ENCODE measurements at places on chromosomes 4 and X.

- no peak for DNase-seq
Observed at GRCh38 chrX:31233941-31234496, 162.2 kb upstream of the FTHL17 start.

GRCh38 chr4:189071241-189071640 lies 869.4 kb upstream of the FRG1 start:
- DNase-seq, result no peak

DNA sequence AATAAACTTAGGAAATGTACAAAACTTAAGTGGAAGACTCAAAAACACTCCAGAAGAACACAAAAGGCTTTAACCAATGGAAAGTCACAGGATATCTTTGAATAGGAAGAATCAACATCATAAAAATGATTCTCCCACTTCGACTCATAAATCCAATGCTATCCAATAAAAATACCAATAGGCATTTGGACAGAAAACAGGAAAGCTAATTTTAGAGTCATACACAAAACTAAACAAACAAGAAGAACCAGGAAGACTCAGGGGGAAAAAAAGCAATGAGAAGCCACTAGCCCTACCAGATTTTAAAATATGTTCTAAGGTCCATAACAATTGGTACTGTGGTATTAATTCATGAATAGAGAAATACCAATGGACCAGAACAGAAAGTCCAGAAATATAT lies 28.2 kb downstream of the SLC9A7 start:
- no peak for DNase-seq

DNA sequence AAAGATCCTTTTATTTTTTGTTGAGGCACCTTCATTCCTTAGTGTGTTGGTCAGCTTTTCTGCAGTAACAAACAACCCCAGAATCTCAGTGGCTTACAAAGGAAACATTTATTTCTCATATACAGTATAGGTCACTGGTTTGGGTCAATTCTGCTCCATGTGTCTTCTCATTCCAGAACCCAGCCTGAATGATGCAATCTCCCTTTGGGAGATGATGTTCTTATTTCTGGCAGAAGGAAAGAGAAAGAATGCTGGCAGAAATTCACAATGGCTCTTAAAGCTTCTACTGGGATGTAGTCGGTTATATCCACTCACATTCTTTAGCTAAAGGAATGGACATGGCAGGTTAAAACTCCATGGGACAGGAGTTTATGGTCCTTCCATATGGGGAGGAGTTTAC lies 42.3 kb downstream of the IDS start:
- DNase-seq, result no peak

DNA sequence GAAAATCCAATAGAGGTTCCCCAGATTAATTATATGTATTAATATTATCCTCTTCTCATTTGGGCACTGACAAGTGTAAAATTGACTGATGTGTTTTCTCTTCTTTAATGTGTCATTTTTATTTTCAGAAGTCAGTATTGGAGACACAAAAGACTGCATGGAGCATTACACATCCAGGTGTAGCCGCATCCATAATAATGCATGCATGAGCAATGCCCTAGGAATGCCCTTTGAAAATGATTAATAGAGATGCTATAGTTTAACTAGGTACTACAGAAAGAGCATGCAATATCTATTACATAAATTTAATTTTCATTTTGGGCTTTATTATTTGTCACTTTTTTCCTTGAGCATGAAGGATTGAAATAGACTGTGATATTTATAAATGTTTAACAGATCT lies 509.9 kb downstream of the SPOCK3 start:
- DNase-seq, result no peak

- no peak for DNase-seq
Observed at GRCh38 chr4:6620891-6621555, 19.5 kb upstream of the MRFAP1 start.

- DNase-seq, result no peak
Observed at GRCh38 chrX:40068048-40068447, 29.7 kb downstream of the BCOR start.

DNA sequence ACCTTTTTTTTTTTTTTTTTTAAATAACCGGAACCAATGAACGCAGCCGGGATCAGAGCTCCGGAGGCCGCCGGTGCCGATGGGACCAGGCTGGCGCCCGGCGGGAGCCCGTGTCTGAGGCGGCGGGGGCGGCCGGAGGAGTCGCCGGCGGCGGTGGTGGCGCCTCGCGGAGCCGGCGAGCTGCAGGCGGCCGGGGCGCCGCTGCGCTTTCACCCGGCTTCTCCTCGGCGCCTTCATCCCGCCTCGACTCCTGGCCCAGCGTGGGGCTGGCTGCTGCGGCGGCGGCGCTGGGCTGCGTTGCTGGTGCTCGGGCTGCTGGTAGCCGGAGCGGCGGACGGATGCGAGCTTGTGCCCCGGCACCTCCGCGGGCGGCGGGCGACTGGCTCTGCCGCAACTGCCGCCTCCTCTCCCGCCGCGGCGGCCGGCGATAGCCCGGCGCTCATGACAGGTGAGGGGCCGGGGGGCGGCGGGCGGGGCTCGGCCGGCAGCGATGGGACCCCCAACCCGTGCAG lies 337 bp downstream of the STIM2 start:
- no peak for DNase-seq

DNA sequence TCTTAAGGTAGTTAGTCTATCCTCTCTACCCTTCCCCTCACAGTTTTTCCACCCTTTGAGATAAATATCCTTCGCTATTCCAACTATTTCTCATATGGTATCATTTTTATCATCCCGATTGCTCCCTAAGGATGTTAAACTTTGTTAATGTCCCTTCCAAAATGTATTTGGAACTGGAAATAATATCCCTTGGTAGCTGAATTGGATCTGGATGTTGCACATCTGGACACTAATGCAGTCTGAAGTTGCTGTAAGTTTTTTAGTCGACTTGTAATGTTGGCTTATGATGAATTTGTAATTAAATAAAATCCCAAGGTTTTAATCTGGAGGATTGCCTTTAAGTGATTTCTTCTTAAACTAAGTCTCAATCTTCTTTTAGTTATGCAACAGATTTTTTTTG lies 22.5 kb downstream of the XIAP start:
- no peak for DNase-seq

- DNase-seq, result no peak
Observed at GRCh38 chr4:51851937-51852290, 9.0 kb downstream of the DCUN1D4 start.

DNA sequence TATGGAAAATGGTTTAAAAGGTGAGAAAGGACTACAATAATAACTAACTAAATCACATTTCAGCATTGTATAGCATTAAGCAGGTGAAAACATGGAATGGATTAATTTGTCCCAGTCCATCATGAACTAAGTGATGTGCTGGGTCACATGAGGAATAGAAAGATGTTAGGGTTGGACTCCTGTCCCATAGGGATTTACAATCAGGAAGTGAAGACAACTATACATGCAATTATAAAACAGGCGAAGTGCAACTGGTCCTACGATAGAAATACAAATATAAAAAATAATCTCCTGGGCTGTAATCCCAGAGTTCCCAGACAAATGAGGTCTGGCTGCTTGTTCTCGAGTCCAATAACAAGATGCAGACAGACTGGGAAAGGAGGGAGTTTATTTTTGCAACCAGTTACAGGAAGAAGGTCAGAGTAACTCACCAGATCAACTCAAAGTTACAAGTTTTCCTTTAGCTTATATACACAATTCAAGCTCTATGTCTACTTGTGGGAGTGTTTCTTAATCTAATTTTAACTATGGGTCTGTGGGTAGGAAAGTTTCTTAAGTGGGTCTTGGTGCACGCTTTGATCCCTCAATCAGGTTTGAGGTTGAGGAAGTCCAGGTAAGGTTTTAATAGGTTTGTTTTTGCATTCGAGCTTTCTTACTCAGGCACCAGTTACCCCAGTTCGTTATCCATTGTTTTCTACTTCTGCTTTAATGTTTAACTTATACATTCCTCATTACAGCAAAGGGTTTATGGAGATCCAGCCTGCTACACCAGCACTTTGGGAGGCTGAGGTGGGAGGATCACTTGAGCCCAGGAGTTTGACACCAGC lies 50.1 kb downstream of the IGFBP7 start:
- no peak for DNase-seq

DNA sequence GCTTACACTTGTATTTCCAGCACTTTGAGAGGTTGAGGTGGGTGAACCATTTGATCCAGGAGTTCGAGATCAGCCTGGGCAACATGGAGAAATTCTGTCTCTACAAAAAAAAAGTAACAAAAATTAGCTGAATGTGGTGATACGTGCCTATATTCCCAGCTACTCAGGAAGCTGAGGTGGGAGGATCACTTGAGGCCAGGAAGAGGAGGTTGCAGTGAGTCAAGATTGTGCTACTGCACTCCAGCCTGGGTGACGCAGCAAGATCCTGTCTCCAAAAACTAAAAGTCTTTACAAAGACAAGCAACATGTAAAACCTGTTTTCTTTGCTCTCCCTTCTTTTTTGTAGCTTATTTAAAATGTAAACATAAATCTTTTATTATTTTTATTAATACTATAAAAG lies 1156.1 kb downstream of the FAT4 start:
- no peak for DNase-seq

DNA sequence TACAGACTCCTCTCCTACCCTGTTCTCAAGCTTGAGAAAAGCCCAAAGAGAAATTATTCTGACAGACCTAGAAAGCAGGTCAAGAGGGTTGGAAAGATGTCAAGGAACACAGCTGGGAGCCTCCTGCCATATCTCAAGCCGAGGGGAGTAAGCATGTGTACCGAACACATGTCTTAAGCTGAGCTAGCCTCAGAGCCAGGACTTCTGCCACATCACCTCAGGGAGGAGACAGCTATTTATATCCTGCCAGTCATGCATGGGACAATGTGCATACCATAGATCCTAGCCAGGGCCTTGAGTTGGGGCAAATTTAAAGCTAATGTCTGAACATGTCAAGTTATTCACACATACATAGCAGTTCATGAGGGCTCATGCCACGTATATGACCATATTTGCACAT lies 11.8 kb downstream of the TMEM31 start:
- DNase-seq, result no peak

DNA sequence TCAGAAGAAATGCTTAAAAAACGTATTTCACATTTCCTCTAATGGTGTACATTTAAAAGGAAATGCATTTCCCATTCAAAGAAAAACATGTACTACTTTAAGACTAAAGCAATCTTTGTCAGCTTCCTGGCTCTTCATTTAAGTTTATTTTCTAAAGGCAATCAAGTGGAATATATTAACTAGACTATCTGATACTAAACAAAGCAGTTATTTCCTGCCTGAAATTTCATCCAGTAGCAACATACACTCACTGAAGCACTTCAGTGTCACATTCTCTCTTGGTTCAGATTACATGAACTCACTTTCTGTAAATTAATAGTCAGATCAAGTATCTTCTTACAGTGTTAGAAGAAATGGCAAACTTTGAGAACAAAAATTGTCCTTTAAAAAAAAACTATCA lies 42.5 kb downstream of the LRBA start:
- no peak for DNase-seq

GRCh38 chrX:103513476-103514108 lies 5.7 kb downstream of the RAB40A start:
- no peak for DNase-seq

DNA sequence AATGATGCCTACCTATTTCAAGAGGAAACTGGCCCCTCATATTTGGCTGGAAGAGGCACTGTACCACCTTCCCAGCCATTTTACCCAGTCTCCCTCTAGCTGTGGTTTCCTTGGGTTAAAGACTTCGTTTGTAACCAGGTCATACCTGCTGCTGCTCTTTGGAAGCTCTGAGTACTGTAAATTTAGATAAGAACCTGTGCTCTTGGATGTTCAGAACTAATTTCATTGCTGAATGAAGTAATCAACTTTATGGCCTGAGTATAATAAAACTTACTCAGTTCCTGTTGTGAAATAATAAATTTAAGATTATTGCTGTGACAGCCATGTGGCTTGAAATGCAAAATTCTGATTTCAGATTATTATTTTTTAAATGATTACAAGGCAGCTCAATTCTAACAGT lies 12.2 kb downstream of the MTTP start:
- DNase-seq, result no peak

DNA sequence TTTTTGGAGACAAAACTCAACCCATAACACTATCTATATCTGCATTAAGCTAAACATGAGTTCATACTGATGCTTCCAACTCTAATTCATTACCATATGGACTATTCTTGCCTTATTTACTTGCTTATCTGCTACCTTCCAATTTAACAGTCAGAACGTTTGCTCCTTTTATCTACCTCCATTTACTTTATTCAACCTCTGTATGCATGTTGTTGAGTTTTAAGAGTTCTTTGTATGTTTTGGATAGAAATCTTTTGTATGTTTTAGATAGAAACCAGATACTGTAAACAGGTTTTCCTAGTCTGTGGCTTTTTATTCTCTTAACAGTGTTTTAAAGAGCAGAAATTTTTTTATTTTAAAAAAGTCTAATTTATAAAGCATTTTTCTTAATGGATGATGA lies 542.2 kb upstream of the NDST4 start:
- DNase-seq, result no peak

GRCh38 chrX:153857348-153857903 lies 27.1 kb upstream of the PDZD4 start:
- DNase-seq, result no peak

- DNase-seq, result no peak
Observed at GRCh38 chr4:24887881-24888430, 24.9 kb downstream of the CCDC149 start.
